GM13977 (cell line): ENCODE measurements at places on chromosomes 1 and 21.

DNA sequence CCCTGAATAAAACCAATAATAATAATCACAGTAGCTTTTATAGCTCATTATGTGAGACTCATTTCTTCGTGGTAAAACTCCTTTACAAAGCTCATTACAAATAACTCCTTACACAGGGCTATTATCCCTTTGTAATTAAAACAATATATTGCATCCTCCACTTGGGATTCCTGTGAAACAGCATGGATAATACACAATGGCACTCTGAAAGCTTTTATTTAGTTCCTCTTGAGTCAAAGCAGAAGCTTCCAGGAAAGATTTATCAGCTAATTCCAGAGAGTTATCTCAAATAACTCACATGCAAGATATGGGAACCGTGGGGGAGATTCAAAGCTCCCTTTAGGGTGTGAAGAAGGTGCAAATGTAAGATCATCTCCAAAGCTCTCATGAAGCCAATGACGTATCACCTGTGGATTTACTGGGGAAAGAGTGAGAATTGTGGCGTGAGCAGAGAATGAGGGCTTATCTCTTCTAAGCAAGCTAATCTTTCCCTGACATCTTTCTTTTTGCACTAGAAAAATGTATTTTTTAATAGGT lies 60.4 kb upstream of the GJA5 start:
- no peak for DNase-seq

GRCh38 chr1:36944883-36945282 lies 89.4 kb downstream of the GRIK3 start:
- DNase-seq, result no peak

DNA sequence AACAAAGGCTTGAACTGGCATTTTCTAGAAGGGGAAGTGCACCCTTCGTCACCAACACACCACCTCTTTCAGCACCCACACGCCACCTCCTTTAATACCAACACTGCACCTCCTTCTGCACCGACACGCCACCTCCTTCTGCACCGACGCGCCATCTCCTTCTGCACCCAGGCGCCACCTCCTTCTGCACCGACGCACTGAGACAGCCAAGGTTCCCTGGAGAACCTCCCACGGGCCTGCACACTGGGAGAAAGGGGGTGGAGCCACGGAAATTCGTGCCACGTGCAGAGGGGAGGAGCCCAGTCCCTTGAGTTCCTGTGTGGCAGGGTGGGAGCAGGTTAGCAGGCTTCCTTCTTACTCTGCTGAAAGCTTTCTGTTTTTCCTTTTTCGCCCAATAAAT lies 327.9 kb upstream of the C1orf174 start:
- DNase-seq, result no peak

- no peak for DNase-seq
These were observed 324.9 kb upstream of the SNX7 start for GRCh38 chr1:98336472-98337083.

DNA sequence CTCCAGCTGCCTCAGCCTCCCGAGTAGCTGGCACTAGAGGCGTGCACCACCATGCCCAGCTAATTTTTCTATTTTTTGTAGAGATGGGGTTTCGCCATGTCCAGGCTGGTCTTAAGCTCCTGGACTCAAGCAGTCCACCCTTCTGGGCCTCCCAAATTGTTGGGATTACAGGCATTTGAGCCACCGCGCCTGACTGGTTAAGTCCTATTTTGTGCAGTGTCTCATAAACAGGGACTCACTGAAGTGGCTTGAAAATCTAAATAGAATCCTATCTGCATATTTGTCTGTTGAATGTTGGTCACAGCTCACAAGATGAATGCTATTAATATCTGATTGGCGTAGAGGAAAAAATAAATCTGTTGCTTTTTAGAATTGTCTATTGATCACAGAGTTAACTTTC lies 5.9 kb upstream of the CHAF1B start:
- no peak for DNase-seq

GRCh38 chr1:24022581-24023361 lies 42.6 kb upstream of the SRSF10 start:
- no peak for DNase-seq

DNA sequence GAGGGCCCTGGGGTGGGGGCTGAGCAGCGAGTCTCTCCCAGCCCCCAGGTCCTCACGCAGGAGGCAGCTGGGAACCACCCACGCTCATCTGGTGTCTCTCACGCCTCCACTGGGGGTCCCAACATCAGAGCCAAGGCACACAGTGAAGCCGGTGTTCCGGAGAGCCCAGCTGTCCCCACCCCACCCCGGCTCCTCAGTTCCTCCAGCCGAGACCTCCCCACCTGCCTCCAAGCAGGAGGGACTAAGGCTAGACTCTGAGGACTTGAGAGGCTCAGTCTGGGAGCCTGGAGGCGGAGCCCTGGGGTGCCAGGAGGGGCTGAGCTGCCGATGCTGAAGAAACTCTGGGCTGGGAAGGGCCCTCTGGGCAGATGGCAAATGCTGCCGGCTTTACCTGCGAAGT lies 1.6 kb upstream of the HPCA start:
- DNase-seq, result no peak

DNA sequence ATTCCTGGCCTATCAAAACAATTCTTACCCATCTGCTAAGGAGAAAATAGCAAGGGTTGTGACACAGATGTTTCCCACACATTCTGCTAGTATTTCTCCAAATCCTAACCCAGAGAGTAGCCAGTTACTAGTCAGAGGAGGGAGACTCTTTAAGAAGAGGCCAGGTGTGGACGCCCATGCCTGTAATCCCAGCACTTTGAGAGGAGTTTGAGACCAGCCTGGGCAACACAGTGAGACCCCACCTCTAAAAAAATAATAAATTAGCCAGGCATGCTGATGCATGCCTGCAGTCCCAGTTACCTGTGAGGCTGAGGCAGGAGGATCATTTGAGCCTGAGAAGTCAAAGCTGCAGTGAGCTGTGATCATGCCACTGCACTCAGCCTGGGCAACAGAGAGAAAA lies 28.6 kb downstream of the NVL start:
- no peak for DNase-seq

- no peak for DNase-seq
These were observed 109.5 kb upstream of the NFIA start for GRCh38 chr1:60972841-60973364.

- no peak for DNase-seq
These were observed 12.4 kb downstream of the C1orf116 start for GRCh38 chr1:207020065-207020708.
